Epithelial cell of proximal tubule (primary cell): ENCODE measurements at places on chromosomes 16 and 17.

GRCh38 chr17:64154313-64154695 is 24.4 kb upstream of the ERN1 start:
- DNase-seq = no peak

DNA sequence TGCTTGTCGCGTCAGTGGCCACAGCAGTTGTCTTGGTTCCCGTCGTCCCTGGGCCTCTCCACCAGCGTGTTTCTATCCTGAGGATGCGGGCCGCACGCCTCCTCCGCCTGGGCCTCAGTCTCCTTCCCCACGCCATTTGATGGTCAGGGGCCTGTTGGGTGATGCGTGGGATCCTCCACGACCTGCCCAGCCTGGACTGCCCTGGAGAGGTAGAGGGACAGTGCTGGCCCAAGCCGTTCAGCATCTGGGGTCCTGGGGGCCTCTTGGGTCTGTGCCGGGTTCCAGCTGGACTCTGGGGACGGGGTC is 20.3 kb downstream of the GSE1 start:
- DNase-seq = no peak

DNA sequence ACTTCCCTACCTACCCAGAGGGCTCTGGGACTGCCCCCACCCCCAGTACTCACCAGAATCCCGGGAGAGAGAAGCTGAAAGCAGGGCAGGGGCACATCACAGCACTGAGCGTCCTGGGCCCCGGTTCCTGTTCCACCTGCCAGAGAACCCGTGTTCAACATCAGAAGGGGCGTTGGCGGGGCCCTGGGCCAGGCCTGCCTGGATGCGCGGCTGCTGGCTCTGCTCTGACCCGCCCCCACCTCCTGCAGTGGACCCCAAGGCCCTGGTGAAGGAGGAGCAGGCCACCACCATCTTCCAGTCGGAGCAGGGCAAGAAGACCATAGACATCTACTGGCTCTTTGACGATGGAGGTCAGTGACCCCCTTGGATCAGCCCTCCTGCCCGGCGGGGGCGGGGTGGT is 27.7 kb downstream of the SLC12A3 start:
- DNase-seq = no peak

DNA sequence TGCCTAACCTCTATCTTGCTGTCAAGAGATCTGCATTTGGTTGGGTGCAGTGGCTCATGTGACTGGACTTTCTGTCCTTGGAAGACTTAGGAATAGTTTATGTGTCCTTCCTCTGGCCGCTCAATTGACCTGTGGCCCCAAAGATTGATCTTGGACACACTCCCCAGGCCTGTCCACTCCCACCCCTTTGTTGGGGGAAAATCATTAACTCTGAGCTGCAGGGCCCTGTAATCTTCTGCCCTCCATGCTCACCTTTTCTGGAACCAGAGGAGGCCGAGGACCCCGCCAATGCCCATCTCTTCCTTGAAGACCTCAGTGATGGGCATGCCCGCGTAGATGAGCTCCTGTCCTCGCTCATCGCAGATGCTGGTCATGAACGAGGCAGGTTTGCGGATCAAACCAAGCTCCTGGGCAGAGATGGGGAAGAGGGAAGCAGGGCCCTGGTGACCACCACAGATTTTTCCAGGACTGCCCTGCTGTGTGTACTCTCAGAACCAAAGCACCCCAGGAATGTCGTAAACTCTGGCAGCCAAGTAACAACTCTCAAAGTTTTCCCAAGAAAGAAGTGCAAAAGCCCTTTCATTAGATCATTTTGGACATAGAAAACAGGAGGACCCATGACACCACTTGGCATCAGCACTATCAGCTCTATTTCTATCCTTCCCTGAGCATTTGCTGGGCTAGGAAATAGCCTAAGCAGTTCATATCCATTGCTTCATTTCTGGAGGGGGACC is 8.5 kb upstream of the KLHL11 start:
- DNase-seq = no peak

GRCh38 chr17:66306446-66306845 is 4.0 kb downstream of the PRKCA start:
- no peak for DNase-seq

DNA sequence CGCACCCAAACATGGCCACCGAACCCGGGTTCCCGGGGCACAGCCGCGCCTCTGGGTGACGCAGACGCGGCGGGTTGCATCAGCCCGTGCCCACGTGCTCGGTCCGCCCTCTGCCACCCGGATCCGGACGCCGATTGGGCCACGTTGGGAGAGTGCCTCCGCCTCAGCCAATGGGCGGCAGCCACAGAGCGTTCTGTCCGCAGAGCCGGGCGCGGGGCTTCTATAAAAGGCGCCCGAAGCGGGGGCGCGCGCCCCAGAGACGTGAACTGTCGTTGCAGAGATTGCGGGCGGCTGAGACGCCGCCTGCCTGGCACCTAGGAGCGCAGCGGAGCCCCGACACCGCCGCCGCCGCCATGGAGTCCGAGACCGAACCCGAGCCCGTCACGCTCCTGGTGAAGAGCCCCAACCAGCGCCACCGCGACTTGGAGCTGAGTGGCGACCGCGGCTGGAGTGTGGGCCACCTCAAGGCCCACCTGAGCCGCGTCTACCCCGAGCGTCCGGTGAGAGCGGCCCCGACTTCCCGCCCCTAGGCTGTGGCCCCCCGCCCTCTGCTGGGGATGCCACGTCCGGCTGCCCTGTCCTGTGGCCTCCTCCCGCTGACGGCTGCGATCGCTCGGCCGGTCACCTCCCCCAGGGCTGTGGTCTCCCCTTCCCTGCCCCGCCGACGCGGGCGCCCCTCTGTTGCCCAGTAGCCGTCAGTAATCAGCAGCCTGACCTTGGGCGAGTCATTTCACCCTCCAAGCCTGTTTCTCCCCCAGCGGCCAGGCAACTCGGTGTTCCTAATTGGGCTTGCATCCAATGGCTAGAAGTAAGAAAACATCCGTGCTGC is at the start of gene HERPUD1:
HERPUD1 (plus strand) TSS at position 251 of the 829 bp plus-strand sequence; CDS start at position 354, 103 bp downstream.
- DNase-seq = peak; percentile 53

- DNase-seq = no peak
These were observed 298.9 kb upstream of the IRX5 start for GRCh38 chr16:54631782-54632181.

DNA sequence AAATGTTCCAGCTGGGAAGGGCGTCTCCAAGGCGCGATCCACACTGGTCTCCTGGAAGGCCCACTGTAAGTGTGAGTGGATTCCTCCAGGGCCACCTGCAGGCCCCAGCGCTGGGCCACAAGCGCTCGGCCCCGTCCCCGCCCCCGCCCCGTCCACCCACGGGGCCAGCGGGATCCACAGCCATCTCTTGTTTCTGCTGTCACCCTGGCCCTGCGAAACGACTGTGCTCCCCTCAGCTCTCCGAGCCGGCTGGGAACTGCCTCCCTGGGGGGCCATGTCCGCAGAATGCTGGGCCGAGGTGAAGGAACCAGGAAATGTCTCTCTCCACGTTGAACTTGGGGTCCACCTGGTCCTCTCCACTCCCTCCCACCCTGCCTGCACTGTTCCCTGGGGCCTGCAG is 1955.2 kb downstream of the TP53TG3F start:
- DNase-seq = no peak

GRCh38 chr17:42891539-42892152 is 9.0 kb upstream of the G6PC1 start:
- no peak for DNase-seq

DNA sequence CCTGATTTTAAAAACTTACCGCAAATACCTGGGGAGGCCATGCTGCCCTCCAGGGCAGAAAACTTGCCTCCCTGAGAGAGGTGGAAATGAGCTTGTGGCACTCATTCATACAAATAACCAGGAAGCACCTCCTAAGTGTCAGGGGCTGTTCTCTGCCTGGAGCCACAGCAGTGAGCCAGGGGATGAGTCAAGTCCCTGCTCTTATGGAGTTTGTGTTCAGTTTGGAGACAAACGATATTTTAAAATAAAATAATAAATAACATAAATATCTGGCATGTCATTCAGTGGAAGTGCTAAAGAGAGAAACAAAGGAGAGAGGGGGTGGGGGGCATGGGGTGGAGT is 313.8 kb downstream of the C16orf95 start:
- no peak for DNase-seq

GRCh38 chr17:35101725-35102124 is 17.9 kb downstream of the RAD51D start:
- DNase-seq = no peak

GRCh38 chr17:10226930-10227695 is 28.7 kb upstream of the GAS7 start:
- no peak for DNase-seq

DNA sequence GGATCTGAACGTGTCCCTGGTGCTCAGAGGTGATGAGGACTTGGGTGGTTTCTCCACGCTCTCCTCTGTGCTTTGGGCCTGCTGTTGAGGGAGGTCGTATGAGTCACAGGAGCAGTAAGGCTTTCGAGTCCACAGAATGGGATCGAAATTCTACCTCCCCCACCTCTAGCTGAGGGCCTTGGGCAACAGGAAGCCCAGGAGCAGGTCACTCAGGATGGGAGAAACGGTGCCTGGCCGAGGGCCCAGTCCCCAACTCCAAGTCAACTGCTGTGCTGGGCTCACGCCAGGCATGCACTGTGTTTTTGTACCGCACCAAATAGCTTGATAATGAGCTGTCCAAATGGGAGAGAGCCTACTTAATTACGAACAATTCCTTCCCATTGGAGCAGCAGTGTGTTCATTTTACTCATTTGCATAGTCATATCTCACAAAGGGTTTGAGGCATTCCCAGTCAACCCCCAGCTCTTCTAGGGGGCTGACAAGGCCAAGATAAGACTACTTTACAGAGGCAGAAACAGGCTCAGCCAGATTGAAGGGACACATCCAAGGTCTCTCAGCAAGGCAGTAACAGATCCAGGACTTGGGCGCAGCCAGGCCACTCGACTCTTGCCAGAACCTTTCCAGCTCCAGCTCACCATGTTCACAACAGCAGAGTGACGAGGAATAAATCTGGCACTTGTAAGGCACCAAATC is 53.6 kb downstream of the WNT3 start:
- peak; percentile 20 for DNase-seq

DNA sequence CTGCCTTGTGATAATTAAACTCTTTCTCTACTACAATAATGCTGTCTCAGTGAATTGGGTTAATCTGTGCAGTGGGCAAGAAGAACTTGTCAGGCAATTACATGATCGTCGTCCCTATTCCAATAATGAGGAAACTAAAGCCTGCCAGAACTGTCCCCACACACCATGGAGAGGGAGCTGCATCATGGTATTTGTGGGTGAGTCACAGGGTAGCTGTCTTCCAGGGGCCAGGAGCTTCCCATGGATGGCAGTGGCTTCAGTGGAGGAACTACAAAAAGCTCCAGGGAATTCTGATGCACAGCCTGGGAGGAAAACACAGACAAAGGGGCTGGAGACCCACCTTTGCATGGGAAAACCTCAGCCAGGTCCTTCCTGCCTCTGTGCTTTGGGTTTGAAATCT is 83.3 kb upstream of the C16orf82 start:
- no peak for DNase-seq

DNA sequence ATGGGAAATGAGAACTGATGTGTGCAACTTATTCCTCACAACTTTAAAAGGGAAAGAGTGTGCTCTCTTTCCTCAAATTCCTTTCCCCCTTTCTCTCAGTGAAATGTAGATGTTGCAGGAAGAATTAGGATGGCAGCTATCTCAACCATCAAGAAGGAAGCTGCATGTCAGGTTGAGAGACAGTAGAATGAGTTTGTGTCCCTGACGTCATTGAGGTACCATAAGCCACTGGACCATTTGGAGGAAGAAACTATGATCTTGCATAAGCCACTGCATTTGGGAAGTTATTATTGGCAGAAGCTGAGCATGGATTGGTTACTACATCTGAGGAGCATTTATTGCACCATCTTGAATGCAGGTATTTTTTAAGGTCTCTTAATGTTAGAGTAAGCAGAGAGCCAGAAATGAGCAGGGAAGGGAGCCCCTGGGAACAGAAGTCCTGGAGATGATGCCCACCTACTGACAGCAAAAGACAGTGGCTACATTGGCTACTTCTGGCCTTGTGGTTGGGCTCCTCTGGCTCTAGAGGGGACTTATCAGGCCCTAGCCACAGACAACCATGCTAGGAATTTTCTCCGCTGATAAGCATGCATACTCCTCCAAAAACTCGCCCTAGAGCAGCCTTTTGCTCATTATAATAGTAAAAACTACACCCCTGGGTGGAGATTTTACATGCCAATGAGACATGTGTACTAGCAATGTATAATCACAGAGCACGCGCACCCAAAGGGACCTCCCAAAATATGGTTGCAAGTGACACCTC is 249.0 kb upstream of the SALL1 start:
- no peak for DNase-seq

DNA sequence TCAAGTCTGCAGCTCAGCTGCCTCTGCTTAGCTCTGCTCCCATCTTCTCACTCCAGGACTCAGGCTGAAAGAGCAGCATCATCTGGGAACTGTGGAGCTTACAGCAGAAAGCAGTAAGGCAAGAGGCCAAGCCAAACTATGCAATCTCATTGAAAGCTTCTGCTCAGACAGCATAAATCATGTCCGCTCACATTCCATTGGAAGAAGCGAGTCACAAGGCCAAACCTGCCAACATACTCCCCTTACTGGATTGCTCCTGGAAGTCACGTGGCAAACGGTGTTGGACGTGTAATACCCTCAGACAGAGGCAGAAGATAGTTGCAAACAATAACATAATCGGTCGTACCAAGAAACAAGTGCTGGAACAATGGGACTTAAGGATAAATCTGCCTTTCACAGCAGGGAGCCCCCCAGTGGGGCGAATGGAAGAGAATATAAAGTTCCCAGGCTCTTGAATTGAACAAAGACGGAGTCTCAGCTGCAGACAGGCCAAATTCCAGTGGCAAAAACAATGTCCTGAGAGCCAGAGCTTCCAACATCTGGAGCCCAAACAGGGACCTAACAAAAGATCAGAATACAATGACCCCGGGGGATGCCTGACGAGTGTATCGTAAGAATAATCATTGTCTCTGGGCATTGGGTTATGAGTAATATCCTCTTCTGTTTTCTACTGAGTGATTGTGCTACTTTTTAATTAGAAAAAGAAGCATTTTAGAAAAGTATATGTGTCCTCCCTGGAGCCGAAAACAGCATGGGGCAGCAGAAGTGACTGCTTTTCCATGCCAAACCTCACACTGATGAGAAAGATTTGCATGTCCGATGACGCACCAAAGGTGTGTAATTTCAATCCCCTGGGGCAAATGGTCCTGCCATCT is 68.4 kb downstream of the CMC2 start:
- DNase-seq = no peak

- no peak for DNase-seq
These were observed 49.2 kb upstream of the EMP2 start for GRCh38 chr16:10629592-10629963.

DNA sequence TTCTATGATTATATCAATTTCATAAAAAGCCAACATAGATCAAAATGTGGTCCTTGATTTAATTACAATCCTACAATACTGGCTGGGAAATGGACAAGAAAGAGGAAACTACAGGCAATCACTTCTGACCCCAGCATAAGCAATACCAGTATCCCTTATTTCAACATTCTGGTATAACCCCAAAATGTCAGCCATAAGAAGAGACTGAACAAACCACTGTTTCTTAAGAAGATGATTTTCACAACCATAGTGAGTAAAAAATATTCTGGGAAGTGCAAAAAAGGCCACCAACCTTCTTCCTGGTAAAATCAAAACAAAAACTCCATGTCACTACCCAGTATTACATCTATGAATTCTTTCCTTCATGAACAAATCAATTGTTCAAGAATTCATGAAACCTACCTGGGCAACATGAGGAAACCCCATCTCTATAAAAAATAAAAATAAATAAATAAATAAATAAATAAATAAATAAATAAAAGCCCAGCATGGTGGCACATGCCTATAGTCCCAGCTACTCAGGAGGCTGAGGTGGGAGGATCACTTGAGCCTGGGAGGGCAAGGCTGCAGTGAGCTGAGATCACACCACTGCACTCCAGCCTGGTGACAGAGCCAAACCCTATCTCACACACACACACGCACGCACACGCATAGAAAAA is 7.5 kb downstream of the N4BP1 start:
- DNase-seq = no peak
